ENCODE measurements at places on chromosomes 1 and 21.

GRCh38 chr1:147723691-147724323 is 36.6 kb downstream of the GJA5 start:
- no peak for DNase-seq

- no peak for DNase-seq
Measured at GRCh38 chr1:24570265-24571125, 14.6 kb downstream of the NCMAP start.

GRCh38 chr1:95636897-95637296 is 402.9 kb downstream of the RWDD3 start:
- DNase-seq: no peak

DNA sequence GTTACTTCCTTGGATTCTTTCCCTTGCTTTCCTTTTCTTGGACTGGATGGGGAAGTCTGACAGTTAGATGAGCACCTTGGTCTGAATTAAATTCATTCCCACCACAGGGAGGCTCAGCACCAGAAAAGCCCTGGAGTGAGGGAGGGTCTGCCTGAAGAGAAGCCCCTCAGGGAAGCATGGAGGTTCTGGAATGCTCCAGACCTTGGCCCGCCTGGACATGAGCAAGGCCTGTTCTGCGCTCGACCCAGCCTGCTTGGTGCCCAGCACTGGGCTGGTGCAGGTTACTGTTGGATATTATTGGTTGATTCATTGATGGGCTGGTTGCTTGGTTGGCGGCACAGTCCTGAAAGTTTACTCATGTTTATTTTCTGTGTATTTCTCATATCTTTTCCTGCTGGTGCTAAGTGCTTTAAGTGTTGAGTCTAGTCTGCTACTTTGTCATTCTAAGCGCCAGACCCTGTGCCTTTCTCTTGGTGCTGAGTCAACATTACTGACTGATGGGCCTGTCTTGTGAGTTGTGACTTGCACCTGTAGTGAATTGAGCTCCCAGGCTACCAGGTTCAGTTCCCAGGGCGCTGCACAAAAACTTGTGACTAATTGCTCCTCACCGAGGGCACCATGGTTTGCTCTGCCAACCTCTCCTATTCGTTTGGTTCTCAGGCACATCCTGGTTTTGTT is 538.5 kb downstream of the KIF26B start:
- no peak for DNase-seq

- DNase-seq: no peak
Measured at GRCh38 chr1:153032677-153033308, 1.8 kb downstream of the SPRR1B start.

DNA sequence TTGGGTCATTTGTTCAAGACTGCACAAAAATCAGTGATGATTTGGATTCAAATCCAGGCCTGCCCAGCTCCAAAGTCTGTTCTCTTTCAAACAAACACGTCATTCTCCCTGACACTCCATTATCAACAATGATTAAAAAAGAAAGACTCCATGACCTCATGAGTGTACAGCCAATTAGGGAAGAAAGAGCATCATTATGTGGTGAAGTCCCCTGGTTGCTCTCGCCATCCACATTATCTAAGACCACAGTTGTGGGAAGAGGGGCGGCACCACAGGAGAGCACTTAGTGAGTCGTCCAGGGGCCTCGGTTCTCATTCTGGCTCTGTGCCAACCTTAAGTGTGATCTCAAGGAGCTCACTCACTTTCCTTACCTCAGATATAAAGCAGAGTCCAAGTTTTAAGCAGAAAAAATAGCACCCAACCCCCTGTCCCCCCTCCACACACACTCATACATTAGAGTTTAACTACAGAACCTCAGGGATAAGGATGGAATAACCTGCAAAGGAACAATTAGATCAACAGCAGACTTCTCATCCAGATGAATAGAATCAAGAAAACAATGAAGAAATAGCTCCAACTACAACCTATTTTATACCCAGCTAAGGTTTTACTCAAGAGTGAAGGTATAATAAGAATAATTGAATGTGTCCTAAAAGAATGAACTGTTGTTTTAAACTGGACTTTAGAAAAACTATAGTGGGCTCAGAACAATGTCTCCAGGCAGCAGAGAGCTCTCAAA is 47.8 kb downstream of the COL6A1 start:
- DNase-seq: no peak

- no peak for DNase-seq
Measured at GRCh38 chr21:24935991-24936390, 671.3 kb downstream of the MRPL39 start.

DNA sequence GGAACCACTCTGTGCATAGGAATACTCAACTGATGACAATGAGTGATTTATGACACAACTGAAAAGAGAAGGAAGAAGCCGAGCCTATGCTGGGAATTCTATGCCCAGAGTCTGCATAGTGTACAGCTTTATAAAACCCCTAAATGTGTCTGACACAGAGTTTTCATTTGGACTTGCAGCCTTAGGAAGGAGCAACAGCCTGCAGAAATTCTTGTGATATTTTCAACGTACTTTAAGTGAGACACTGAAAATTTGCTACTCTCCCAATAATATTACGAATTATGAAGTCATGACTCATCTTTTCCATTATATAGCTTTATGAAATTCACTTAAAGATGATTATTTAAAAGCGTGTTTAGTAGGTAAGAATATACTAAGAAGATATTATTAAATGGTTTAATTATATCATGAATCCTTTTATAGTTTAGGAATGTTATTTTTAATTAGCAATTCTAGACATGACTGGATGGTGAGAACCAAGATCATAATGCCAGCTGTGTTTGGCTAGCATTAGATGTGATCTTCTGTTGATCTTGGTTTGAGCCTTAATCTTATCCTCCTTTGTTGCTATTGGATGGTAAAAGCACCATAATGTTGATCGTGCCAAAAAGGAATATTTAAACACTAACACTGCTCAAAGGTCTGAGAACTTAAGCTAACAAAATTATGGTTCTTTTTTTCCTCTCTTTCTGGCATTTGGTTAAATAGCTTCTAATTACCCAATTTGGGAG is 785.1 kb upstream of the ADGRL4 start:
- no peak for DNase-seq

DNA sequence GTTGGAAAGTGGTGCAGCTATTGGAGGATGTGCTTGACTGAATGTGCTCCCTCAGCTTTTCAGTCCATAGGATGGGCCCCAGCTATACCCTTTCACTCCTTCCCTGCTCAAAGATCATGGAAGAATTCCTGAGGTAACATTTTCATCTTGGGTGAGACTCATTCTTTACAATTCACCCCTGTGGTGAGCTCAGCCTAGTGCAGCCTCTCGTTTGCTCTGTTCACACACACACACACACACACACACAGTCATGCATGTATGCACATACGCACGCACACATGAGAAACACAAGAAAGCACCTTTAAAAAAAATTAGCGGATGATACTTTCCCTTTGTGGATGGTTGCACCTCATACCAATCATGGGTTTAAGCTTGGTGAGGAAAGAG is 25.8 kb downstream of the CCN1 start:
- DNase-seq: no peak

DNA sequence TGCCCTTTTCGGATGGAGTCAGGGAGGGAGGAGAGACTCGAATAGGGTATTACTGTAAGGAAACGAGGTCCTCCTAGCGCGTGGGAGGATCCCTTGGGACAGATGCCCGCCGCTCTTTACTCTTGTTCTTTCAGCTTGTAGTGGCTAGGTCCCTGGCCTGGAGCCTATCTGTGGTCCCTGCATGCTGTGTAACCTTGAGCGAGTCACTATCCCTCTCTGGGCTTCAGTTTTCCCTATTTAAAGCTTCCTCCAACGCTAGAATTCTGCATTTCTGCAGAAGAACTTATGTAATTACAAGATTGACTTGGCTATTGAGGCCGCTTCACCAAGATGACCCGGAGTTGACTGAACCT is 744 bp downstream of the MIER1 start:
- no peak for DNase-seq

GRCh38 chr1:79808816-79809475 is 802.4 kb upstream of the ADGRL4 start:
- DNase-seq: no peak

- DNase-seq: no peak
Measured at GRCh38 chr1:225476538-225476988, 48.7 kb upstream of the LBR start.

GRCh38 chr1:55931081-55931940 is 648.1 kb downstream of the PLPP3 start:
- no peak for DNase-seq

GRCh38 chr1:74430342-74430934 is 82.0 kb downstream of the LRRC53 start:
- no peak for DNase-seq

GRCh38 chr1:152983743-152984142 is at the start of gene SPRR1A:
Gene SPRR1A (plus strand): TSS chr1:152984081. CDS start chr1:152985231, 1,150 bp downstream.
- no peak for DNase-seq

DNA sequence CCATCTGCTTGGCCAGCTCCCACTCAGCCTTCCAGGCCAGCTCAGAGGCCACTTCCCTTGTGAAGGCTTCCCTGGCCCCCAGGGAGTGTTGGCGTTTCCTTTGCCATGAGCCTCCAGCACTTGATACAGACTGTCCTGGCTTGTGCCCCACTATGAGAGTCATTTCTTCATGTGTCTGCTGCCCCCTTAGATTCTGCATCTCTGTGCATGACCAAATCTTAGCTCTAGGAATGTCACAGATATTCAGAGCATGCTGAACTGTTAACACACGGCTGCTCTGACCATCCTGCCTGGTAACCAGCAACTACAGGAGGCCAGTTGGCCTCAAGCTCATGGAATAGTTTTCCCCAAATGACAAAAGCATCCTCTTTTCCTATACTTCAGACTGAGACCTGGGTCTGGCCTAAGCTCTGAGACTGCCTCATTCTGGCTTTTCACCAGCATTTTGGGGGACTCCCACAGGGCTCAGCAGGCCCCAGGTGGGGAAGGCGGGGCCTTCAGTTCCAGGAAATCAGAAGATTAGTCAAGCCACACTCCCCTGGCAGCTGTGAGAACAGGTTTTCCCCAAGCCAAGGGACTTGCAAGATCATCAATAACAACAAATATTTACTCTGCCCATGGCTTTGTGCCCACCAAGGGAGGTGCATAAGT is 182.6 kb upstream of the EDN2 start:
- no peak for DNase-seq

GRCh38 chr21:23951251-23951650 is 1656.0 kb downstream of the MRPL39 start:
- DNase-seq: no peak

DNA sequence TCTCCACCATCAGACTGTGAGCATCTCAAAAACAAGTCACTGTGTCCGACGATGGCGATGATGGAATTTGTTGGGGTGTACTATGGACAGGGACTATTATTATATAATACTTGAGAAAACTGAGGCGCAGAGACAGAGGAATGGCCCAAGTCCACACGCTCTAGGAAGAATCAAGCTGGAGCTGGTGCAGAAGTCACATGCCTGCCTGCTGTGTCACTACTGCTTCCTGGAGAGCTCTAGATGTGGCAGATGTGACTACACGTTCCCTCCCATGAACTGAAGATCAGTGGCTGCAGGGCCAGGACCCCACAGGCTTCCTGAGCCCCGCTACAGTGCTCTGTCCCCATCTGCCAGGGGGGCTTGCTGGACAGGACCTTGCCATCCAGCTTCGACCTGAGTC is 56.9 kb downstream of the TRABD2B start:
- no peak for DNase-seq

DNA sequence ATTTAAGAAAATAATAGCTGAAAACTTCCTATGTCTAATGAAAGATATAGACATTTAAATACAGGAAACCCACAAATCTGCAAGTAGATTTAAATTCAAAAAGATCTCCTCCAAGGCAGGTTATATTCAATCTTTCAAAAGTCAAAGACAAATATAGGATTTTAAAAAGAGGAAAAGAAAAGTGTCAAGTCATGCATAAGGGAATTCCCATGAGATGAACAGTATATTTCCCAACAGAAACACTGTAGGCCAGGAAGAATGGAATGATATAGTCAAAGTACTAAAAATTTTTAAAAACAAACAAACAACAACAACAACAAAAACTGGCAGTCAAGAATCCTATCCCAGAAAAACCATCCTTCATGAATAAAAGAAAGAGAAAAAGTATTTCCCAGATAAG is 806.5 kb upstream of the BRINP3 start:
- DNase-seq: no peak

DNA sequence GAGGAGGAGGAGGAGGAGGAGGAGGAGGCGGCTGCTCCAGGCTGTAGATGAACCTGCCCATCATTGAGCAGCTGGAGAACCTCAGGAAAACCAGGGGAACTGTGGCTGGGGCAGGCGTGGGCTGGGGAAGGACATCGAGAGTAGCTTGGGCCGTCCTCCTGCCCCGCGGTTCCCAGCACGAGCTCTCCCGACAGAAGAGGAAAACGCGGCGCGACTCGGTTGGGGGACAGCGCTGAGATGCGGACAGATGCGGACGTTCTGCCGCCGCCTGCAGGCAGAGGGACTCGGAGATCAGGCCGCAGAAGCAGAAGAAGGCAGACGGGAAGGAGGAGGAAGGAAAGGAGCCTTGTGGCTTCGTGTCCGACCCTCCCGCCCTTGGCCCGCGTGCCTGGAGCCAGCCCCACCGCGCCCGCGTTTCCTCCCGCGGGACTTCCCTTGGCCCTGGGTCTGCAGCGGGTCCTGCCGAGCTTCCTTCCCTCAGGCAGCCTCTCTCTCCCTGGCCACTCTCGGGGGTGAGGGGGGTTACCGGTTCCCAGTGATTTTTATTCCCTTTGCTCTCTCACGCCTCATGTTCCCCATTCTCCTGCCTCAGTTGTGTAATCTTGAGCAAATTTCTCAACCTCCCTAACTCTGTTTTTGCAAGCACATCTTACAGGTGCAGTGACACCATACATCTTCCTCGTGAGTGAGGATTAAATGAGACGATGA is 1.7 kb upstream of the TNFRSF9 start:
- DNase-seq: peak; percentile 91

- peak; percentile 16 for DNase-seq
Measured at GRCh38 chr1:109089242-109090015, 1.1 kb upstream of the TMEM167B start.

DNA sequence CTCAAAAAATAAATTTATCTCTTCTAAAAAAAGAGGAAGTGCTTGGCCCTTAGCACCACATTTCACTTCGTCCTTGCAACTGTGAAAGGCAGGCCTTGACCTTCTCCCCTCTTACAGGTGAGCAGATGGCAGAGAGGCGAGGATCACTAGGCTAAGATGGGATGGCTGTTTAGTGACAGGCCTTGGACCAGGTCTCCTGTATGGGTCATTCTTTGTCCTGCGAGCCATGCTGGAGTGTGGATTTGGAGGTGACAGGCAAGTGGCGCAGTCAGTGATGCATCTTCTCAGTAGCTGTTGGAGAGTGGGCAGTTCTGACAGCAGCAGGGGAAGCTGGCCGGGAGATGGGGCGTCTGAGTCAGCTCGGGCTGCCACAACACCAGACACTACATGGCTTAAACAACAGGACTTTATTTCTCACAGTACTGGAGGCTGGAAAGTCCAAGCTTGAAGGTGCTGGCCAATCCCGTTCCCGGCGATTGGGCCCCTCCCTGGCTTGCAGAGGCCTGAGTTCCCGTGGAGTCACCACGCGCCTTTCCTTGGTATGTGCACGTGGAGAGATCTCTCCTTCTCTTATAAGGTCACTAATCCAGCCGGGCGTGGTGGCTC is 16.5 kb downstream of the SLC27A3 start:
- DNase-seq: peak; percentile 99

DNA sequence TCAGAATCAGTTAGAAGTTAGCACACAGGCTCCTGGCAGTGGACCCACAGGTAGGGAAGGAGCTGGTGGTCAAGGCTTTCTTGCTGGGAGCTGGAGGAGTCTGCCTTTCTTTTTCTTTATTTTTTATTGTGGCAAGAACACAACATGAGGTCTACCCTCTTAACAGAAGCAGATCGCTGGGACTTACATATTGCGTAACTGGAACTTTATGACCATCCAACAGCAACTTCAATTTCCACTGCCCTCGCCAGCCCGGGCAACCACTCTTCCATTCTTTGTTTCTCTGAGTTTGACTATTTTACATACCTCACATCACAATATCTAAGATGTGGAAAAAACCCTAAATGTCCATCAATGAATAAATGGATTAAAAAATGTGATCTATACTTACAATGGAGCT is 147.8 kb upstream of the AJAP1 start:
- DNase-seq: no peak

All from inflammatory macrophage treated with lipopolysaccharide for 1 hour (primary cell).